CD4-positive, alpha-beta T cell treated with Interleukin-4 for 4 hours (primary cell): ENCODE measurements at places on chromosomes 13 and 19.

- no peak for DNase-seq
Measured at GRCh38 chr13:105343134-105343806, 1192.2 kb downstream of the EFNB2 start.

- DNase-seq, result no peak
Measured at GRCh38 chr13:102090532-102090931, 311.3 kb downstream of the FGF14 start.

DNA sequence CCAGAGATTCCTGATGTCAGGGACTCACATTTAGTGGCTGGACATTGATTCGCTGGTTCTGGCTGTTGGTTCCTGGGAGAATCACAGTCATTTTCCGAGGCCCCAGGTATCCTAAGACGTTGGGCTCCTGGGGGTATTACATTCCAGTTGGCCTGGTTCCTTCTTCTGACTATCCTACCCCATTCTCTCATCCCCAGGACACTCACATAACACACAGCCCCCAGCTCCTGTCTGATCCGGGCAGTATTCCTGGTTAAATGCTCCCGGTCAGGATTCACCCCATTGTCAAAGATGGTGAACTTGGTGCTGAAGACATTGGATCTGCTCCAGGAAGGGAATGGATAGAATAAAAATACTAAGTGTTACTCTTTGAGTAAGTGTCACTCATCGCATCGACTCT is 11.5 kb downstream of the PPP1R15A start:
- DNase-seq, result no peak

GRCh38 chr13:73275163-73275562 is 216.4 kb downstream of the KLF5 start:
- DNase-seq, result peak; percentile 0

DNA sequence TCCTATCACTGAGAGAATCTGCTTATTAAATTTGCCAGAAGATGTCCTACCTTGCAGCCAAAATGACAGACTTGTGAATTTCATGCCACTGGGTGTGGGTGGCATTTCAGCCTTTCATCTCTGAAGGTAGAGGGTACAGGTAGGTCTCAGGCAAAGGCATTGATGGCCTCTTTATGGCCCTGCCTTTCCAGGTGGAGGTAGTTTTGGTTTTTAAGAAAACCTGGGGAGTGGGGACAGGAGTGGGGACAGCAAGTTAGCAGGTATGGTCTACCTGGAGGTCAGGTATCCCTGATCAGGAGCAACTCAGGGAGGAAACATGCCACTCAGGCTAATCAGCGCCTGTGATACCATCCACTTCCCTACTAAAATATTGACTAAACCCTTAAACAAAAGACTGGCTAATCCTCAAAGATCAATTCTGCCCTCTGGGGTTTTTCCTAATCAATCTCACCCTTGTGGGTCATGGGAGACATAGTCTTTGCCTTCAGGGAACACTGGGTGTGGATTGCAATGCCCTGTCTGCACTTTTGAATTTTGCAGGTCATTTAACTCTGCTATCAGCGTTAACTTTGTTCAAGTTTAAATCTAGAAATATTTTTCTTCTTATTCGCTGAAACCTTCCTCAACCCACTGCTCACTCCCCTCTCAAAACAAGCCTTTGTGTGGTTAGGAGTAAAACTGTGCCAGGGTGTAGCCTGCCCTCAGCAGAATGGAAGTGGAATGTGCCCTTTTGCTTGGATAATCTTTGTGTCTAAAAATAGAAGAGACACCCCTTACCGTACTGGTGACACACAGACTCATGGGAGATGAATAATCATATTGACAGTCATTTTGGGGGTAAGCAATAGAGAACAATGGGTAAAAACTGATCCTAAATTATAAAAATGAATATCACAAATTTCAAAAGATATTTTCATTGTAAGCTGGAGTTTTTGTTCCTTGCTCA is 233.7 kb downstream of the COG6 start:
- DNase-seq, result no peak
